Activated T-helper 1 cell treated with anti-CD3 and anti-CD28 coated beads, Interleukin-2, amount 50 U/mL, for 16 hours (primary cell): ENCODE measurements at places on chromosomes 2 and 18.

- DNase-seq: no peak
Observed at GRCh38 chr2:76953733-76954347, 568.3 kb downstream of the LRRTM4 start.

GRCh38 chr2:20696366-20696765 is 29.4 kb downstream of the GDF7 start:
- DNase-seq: no peak

DNA sequence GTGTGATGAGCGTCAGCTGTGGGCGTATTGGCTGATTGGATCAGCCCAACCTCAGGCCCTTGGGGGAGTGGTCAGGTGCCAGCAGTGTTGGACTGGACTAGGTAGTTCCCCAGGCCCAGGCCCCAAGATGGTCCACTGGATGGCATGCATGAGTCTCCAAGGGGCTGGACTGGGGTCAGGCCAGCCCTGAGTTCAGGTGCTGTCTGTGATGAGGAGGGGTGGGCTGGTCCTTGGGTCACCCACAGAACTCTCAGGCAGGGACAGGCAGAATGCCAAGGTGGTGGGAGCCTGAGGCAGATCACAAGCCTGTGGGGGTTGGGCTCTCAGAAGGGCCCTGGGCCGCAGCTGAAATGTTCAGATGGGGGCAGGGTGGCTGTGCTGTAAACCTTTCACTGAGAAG is 59.5 kb upstream of the THUMPD2 start:
- no peak for DNase-seq

- DNase-seq: no peak
Observed at GRCh38 chr18:7980656-7981055, 413.5 kb downstream of the PTPRM start.

- DNase-seq: no peak
Observed at GRCh38 chr2:19838616-19839015, 63.2 kb downstream of the TTC32 start.

DNA sequence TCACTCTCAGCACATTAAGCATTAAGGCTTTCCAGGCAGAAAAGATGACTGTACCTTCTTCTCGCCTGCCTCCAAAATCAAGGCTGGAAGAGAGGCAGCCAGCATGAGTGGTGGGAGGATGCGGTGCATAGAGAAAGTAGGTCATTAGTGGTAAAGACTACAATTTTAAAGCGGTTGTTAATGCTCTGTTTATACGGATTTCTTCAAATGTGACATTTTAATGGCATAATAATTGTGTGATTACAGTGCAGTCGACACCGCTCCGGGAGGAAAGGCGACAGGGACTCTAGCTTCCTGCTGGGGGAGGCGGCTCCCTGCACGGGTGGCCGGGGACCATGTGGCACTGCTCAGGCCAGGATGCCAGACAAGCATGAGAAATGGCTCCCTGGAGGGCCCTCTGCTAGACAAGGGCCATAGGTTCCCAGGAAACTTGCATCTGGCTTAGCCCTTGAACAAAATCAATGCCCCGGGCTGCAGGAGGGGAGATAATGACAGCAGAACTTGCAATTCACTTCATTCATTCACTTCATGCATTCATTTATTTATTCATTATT is 129.6 kb downstream of the GALNT14 start:
- DNase-seq: no peak

DNA sequence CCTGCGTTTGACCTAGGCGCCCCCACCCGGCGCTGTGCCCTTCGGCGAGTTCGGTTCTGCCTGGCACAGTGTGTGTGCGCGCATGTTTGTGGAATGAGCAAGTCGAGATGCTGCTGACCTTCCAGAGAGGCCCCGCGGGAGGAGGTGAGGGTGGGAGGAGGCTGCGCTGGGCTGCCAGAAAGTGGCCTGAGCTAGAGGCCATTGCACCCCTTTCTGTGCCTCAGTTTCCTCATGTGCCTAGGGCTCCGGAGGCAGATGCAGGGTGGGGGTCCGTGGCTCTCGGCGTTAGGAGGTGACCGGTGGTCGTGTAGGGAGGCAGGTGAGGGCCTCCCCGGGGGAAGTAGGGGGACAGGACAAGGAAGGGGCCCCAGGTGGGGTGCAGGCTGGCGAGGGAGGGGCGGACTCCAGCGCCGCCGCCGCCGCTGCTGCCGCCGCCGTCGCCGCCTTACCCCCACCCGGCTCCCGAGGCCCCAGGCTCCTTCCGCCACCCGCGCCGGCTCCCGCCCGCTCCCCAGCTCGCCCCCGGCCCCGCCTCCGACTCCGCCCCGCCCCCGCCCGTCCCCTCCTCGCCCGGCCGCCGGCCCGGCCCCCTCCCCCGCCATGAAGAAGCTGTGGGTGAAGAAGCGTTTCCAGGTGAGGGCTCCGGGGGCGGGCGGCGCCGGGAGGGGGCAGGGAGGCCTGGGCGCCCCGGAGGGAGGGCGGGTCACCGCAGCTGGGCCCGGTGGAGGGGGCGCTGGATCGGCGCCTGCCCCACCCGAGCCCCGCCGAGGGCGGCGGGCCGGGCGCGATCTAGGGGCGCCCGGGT is 7.0 kb downstream of the SPEG start:
- DNase-seq: peak; percentile 23

- DNase-seq: no peak
Observed at GRCh38 chr2:103823847-103824246, 1030.1 kb upstream of the POU3F3 start.

DNA sequence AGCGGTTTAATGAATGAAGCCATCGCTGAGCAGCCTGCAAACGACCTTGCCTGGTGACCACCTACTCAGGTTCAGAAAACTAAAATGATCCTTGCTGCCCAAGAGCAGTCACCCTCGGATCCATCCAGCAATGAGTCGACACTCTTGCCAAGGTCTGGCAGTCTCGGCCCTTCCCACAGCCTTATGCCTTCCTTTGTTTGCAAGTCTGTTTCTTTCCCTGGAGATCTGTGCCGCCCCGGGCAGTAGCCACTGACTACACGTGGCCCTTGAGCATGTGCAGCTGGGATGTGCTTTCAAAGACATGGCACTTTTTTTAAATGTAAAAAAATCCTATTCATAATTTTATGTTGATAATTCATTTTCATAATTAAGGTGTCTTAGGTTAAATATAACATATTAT is 37.2 kb upstream of the SLC35G4 start:
- DNase-seq: no peak

GRCh38 chr2:217672472-217672871 is 330.3 kb downstream of the TNS1 start:
- DNase-seq: no peak

DNA sequence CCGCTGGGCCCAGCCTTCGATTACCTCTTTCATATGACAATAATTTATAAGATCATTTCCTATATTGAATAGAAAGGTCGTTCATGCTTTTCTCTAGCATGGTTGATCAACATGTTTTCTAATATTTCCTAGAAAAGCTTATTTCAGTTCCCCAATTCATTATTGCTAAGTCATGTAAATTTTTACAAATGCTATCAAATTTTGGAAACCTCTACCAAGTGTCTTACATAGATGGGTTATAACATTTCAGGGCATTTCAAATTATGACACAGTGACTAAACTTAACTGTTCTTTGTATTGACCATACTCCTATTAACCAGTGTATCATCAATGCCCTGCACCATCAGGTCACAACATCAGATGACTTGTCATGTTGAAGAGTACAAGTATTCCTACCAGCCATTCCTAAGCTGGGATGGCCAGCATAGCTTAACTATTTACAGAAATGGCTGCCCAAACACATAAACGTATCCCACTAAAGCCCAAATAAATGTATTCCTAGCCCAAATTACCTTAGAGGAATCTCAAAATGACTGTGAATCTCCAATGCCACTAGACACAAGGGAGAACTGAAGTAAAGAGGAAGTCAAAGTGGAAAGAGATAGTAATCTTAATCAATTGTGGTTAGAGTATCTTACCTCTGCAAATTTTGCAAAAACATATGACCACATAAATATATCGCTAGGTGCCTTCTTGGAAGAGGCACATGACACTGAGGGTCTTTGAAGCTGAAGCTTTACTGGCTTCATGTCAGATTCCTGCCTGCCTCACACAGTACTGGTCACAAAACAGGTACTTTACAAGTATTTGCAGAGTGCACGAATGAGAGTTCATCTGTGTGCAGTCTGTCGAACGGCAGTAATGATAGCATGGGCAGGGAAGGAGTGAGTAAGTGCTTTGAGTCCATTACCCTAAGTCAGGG is 87.3 kb upstream of the TLK1 start:
- DNase-seq: no peak

DNA sequence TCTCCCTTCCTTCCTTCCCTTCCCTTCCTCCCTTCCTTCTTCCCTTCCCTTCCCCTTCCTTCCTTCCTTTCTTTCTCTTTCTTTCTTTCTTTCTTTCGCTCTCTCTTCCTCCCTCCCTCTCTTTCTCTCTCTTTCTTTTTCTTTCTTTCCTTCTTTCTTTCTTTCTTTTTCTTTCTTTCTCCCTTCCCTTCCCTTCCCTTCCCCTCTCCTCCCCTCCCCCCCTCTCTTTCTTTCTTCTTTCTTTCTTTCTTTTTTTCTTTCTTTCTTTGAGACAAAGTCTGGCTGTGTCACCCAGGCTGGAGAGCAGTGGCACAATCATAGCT is 34.8 kb downstream of the GATA6 start:
- no peak for DNase-seq

- DNase-seq: no peak
Observed at GRCh38 chr2:239291475-239292350, 109.1 kb downstream of the HDAC4 start.

- DNase-seq: no peak
Observed at GRCh38 chr2:8569332-8569930, 112.4 kb upstream of the ID2 start.

- DNase-seq: no peak
Observed at GRCh38 chr2:172996387-172996961, 79.2 kb upstream of the MAP3K20 start.

GRCh38 chr2:144224472-144224871 is 295.4 kb downstream of the ZEB2 start:
- DNase-seq: no peak

GRCh38 chr2:8320311-8321066 is 361.4 kb upstream of the ID2 start:
- DNase-seq: no peak

GRCh38 chr2:133674433-133675331 is 106.4 kb upstream of the NCKAP5 start:
- no peak for DNase-seq

DNA sequence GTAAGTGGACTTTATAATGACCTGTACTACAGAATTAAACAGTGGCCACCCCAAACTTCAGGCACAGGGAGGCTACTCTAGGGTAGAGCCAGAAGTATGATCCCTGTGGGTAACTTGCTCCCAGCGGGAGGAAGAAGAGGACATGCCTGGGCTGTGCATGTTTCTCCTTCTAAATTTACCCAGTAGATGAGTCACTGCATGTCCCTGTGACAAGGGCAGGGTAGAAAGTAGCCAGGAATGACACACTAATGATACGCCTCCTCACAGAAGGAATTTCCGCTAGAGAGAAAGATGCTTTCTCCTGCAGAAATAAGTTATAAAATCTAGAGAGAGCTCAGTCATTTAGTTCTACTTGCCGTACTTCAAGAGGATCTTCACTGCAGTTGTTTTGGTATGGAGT is 7.5 kb downstream of the ACYP2 start:
- DNase-seq: no peak

GRCh38 chr2:46825231-46825938 is 90.2 kb downstream of the MCFD2 start:
- DNase-seq: no peak

DNA sequence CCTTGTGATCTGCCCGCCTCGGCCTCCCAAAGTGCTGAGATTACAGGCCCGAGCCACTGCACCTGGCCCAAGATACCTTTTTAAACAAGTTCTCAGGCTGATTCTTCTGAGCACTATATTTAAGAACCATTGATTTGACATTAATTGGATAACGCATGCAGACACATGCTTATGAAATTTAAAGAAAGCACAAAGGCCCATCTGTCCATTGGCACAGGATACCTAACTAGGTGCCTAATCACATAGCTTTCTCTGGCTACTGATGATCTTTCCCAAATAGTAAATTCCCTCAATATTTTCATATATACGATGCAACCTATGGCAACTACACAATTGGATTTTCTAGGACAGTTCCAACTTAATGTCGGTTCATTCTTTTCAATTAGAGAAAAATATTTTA is 62.5 kb upstream of the STAM2 start:
- no peak for DNase-seq

- no peak for DNase-seq
Observed at GRCh38 chr2:216507220-216508160, 8.8 kb downstream of the RPL37A start.

- no peak for DNase-seq
Observed at GRCh38 chr2:190328573-190329147, 9.0 kb upstream of the HIBCH start.

DNA sequence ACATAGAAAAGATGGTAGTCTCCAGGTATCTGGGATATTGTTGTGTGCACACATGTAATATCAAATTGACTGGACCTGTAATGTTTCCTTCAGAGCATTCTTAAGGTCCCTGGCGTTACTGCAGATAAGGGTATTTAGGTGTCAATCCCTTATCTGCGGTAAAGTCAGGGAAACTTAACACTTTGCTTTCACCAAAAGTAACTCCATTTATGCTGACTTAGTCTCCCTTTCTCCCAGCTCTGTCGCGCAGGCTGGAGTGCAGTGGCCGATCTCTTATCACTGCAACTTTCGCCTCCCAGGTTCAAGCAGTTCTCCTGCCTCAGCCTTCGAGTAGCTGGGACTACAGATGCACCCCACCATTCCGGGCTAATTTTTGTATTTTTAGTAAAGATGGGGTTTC is 1.8 kb downstream of the CNNM3 start:
- no peak for DNase-seq

- DNase-seq: no peak
Observed at GRCh38 chr2:64627860-64628841, 25.6 kb downstream of the SERTAD2 start.

DNA sequence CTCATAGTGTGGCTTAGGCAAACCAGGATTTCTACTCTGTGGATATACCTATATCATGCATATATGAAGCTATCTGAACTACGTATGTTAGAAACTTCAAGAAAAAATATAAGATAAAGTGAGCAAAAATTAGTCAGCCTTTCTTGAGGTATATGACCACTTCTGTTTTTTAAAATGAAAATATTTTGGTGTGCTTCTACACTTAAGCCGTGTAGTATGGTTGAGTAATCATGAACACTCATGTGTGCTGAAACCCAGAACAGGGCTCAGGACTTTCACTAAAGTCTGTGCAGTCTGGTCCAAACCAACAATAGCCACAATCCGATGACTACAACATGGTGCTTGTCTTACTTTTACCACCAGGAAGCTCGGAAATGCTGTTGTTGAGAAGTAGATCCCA is 48.9 kb upstream of the TMEM177 start:
- DNase-seq: no peak

DNA sequence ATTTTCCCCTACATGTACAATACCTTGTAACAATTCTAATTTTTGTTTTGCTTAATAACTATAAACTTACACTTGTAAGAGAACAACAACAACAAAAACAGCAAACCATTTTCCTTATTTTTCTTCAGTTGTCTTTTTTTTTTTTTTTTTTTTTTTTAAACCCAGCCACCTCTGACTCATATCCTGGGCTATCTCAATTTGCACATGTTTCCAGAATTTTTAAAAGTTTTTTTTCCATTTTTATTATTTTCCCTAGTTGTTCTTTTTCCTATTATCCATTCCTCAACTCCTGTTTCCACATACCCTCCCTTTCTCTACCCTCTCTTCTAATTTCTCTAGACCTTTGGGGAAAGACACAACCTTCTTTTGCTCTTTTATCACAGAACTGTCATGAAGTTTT is 112.5 kb downstream of the EFEMP1 start:
- DNase-seq: no peak
